ENCODE measurements at places on chromosomes 5 and 9.

DNA sequence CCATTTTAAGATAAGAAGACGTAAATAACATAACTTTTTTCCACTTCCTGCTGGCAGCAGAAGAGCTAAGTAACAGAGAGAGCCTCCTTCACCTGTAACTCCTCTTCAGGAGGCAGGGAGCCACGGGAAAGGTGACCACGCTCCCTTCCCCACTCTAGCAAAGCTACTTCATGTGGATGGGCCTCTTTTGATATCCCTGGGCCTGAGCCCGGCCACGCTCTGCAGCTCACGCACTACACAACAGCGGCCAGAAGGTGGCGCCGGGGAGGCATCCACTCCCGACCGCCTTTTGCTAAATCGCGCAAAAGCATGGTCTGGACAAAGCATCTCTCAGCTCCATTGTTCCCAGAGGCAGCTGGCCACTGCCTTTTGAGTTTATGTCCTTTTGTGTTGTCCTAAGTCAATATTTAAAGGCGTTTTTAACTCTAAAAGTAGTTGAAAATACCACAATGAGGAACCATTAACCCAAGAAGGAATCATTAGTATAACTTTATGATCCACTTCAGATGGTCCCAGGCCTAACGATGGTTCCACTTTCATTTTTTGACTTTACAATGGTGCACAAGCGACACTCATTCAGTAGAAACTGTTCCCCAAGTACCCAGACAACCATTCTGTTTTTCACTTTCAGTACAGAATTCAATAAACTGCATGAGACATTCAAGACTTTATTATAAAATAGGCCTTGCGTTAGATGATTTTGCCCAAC is 23.6 kb downstream of the CMBL start:
- DNase-seq: peak; percentile 65

GRCh38 chr9:109805050-109805449 is 25.1 kb downstream of the PALM2AKAP2 start:
- DNase-seq: no peak

DNA sequence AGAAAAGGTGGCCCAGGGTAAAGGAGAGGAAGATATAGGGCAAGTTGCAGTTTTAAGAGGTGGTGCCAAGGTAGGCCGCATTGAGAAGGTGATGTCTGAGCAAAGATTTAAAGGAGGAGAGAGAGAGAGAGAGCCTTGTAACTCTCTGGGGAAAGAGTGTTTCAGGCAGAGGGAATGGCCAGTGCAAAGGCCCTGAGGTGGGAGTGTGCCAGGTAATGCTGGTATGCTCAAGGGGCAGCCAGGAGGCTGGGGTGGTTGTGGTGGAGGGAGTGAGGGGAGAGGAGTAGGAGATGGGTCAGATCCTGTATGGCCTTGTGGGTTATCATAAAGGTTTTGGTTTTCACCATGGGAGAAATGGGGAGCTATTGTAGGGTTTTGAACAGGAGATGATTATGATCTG is 9.9 kb downstream of the MCCC2 start:
- no peak for DNase-seq

GRCh38 chr9:33161011-33161588 is 6.0 kb downstream of the B4GALT1 start:
- DNase-seq: no peak

DNA sequence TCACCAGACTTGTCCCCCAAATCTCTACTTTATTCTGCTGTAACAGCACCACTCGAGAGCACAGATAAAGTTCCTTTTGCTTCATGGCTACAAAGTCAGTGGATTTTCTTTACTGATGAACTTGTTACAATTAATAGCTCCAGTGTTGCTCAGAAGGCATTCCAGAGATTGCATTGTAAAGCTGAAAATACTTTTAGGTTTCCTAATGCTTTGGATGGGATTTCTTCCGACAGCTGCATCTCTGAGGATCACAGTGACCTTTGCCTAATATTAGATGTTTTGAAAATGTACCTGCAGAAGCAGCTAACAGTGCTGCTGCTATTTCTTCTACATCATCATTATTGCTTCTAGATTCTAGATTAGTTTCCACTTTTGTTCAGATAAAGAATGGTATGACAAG is 58.8 kb upstream of the TMEM171 start:
- no peak for DNase-seq

DNA sequence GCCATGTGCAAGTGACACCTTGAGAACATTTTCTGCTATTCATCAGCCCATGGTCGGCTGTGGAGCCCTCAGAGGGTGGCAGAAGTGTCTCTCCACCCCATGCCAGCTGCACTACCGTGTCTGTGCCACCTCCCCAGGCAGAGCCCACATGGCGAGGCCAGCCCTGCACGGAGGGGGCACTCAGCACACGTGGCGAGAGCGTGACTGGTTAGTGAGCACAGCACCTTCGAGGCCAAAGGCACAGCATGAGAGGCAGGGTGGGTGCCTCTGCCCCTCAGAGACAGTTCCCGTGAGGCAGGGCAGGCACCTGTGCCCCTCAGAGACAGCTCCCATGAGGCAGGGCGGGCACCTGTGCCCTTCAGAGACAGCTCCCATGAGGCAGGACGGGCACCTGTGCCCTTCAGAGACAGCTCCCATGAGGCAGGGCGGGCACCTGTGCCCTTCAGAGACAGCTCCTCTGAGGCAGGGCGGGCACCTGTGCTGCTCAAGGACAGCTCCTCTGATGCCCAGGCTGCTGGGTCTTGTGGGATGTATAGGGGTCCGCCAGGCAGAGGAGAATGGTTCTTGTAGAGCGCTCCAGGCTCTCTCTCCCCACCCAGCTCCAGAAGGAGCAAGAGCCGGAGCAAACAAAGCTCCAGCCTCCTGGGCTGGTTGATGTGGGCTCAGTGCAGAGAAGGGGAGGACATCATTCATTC is 179.8 kb upstream of the PPP1R26 start:
- no peak for DNase-seq

- no peak for DNase-seq
Measured at GRCh38 chr5:171840711-171841522, 55.3 kb downstream of the SMIM23 start.

- DNase-seq: no peak
Measured at GRCh38 chr5:167478188-167478587, 813.3 kb upstream of the WWC1 start.

- DNase-seq: no peak
Measured at GRCh38 chr9:107983762-107984161, 494.2 kb upstream of the KLF4 start.

DNA sequence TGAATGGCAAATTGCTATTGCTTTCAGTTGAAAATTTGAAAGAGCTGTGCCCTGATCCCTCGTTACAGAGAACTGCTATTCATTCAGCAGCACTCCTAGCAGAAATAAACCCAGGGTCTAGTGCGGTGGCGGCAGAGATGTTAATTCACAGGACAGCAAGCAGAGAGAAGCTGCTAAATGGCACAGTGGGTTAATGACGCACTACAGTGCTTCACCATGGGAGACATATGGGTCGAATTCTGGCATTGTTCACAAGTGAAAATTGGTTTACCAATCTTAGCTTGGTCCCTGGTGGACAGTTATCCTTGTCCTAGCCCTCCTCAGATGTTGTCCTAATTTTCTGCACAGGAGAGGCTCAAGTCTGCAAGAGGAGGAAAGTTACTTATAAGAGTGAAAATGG is 807.4 kb downstream of the TLE1 start:
- DNase-seq: no peak

- no peak for DNase-seq
Measured at GRCh38 chr5:121853850-121854249, 2.2 kb downstream of the FTMT start.

- DNase-seq: no peak
Measured at GRCh38 chr9:129336130-129336528, 158.1 kb upstream of the IER5L start.

- DNase-seq: no peak
Measured at GRCh38 chr9:69174616-69175463, 763 bp downstream of the TJP2 start.

DNA sequence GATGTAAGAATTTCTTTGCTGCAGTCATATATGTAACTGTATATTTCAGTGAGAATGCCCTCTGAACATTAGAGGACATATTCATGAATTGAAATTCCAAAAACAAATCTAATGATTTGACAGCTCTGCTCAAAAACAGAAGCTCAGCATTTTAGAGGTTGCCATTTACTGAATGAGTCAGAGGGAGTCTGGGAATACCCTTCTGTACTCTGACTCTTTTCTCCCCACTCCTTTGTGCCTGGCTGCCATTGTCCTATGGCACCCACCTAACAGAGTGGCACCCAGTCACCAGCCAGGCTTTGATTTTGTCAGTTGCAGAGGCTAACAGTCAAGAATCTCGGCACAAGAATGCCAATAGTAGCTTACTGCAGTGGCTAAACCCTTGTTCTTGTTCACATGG is 133.6 kb downstream of the ATG10 start:
- no peak for DNase-seq

- DNase-seq: no peak
Measured at GRCh38 chr5:72474046-72474500, 33.1 kb downstream of the ZNF366 start.
